Aortic smooth muscle cell (primary cell): ENCODE measurements at places on chromosomes 7 and 10. TPM values are rescaled to one million over a fixed set of nuclear protein-coding genes. Genes with fewer than 3 reads are reported as not detected.

LMBR1 gene
- total RNA-seq: 31.8 and 44.4 TPM in 2 replicates

CDH23 gene
- total RNA-seq: 0.12 and 0.26 TPM in 2 replicates

TAS2R3 gene
- total RNA-seq: 0.92 and 1.5 TPM in 2 replicates

TNPO3 gene
- total RNA-seq: 48.0 and 54.2 TPM in 2 replicates

CYP3A4 gene
- not detected in 2 replicates for total RNA-seq

POLR2J2 gene
- 4.7 and 5.9 TPM in 2 replicates for total RNA-seq

SSC4D gene
- total RNA-seq: 0.53 and 0.56 TPM in 2 replicates

WDR86 gene
- total RNA-seq: 0.06 and 0.26 TPM in 2 replicates

CYP26A1 gene
- not detected in 2 replicates for total RNA-seq

NPTX2 gene
- 2.2 and 9.9 TPM in 2 replicates for total RNA-seq

MPP7 gene
- total RNA-seq: 0.53 and 2.4 TPM in 2 replicates
